DMS79 treated with DMSO at 0.1 percent for 48 hours (cell line): ENCODE measurements at places on chromosomes 16 and 17.

DNA sequence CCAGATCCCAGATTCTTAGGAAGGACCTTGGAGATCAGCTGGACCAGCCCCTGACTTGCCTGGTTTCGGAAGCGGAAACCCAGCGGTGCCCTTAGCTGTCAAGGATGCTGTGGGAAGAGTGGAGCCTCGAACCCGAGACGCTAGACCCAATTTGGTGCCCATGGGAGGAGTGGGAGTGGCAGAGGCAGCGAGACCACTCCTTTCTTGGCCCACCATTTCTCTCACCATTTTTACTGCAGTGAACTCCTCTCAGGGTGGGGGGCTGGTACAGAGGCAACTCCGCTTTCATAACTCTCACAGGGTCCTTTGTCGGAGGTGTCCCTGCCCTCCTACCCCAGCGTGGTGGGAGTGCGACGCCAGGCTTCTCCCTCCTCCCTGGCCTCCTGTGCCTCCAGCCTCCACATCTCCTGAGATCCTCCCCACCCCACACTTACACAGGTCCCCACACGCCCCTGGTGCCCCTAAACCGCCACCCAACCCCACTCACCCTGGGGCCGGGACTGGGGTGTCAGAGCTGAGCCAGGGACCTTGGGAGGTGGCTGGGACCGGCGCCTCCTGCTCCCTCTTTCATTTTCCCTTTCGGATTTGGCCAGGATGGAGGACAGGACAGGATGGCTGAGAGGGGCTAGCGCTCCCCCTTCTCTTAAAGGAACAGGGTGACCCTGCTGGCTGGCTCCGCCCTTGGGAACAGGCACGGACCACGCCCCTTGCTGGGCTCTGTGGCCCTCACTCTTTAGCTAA is at the start of gene GJD3:
Gene GJD3, minus strand, starts transcription at position 617 of the 741 bp plus-strand sequence. CDS start 922 bp downstream, outside the sequence.
- DNase-seq = no peak

- DNase-seq = no peak
Observed at GRCh38 chr16:71555230-71555891, 21.5 kb downstream of the TAT start.

- peak; percentile 6 for DNase-seq
Observed at GRCh38 chr16:71351558-71351901, 7.0 kb upstream of the CALB2 start.

DNA sequence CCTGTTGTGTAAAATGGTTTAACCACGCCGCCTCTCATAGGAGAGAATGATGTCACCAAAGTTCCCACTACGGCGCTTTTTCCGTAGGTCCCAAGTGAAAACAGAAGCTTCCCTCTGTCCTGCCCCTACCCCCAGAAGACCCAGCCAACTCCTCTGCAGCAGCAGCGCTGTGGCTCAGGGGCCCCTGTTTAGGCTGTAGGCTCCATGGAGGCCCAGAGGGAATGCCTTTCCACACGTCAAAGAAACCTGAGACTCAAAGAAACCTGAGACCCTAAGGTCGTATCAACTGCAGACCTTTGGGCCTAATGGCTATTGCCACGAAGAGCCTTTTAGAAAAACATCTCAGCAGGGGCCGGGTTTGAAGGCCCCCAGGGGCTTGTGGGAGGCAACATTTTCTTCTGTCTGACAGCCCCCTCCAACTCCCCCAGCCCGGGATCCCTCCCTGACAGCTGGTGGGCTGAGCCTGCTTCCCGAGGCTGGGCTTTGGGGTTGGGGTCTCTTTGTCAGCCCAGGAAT is 43.1 kb upstream of the MEAK7 start:
- DNase-seq = no peak

GRCh38 chr16:14309906-14310305 is 238.8 kb downstream of the MRTFB start:
- DNase-seq = no peak

DNA sequence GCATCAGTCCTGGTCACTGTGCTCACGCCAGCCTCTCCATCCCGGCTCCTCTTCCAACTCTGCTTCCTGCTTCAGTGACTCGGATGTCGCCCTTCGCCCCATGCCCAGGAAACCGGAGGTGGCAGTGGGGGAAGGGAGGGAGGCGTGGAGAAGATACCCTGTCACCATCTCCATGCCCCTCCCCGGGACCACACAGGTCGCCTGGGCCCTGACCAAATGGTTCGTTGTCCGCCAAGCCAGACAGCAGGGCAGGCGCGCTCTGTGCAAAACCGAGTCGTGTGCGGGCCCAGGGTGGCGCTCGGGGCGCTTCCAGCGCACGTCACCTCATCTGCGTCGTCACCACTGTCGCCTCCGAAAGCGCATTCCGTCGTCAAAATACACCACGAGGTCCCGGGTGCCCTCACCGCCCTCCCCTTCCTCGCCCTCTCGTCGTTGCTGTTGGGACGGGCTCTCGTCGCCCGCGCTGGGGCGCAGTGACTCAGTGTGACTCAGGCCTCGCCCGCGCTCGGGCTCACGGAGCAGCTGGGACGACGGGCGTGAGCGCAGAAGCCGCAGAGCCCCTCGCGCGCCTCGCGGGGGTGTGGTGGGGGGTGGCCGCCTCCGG is 39.2 kb downstream of the ZNF778 start:
- DNase-seq = peak; percentile 8

GRCh38 chr16:59880611-59881010 is 1146.5 kb upstream of the GOT2 start:
- DNase-seq = no peak

GRCh38 chr17:692116-692515 is 22.5 kb downstream of the VPS53 start:
- no peak for DNase-seq

DNA sequence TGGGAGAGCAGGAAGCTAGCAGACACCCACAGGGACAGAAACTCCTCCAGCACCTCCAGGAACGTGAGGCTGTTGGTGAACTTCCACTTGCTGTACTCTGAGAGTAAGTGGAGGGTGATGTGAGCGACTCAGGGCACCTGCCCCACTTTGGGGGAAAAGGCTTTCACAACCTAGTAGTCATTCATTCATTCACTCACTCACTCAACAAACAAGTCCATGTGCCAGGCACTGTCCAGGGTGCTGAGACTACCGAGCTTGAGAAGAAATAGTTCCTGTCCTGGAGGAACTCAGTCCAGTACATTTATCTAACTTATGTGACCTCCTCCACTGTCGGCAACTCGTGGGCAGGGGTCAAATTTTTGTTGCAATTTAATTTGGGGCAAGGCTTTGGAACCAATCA is 26.6 kb downstream of the LGALS9 start:
- no peak for DNase-seq

GRCh38 chr16:75256696-75257343 is 5.4 kb upstream of the BCAR1 start:
- DNase-seq = no peak
